ENCODE measurements at places on chromosomes 16 and 17.

DNA sequence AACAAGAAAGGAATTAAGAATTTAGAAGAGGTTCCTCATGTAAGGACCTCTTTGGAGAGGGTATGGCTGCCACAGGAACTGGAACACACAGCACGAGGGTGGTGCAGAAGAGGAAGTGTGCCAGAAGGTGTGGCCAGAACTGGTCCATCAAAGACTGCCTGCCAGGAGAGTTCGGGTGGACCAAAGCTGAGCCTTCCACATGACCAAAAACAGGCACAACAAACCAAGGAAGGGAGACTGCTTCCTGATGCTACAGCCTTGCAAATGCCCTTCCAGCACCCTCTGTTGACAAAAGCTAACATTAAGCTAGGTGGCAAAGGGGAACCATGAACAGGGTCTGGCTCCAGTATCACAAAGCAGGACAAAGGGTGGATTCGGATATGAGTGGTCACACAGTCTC is 125.8 kb upstream of the TMEM97 start:
- peak; percentile 37 for DNase-seq

DNA sequence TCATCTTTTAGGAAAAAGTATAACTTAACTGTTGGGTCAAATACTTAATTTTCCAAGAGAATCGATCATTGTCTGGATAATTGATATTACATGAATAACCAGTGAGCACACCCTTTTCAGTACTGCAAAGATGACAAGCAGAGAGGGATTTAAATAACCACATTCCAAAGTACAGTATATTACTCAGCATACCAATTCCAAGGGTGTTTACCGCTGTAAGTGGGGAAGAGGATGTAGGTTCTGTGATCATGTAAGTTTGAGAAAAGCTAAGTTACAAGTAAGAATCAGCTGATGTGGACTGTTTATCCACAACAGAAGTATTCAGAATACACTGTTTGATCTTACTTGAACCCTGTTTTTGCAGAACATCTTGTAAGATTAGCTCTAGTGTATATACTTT is 6.1 kb downstream of the GDE1 start:
- no peak for DNase-seq

- no peak for DNase-seq
Measured at GRCh38 chr17:50103941-50104340, 8.8 kb downstream of the PDK2 start.

DNA sequence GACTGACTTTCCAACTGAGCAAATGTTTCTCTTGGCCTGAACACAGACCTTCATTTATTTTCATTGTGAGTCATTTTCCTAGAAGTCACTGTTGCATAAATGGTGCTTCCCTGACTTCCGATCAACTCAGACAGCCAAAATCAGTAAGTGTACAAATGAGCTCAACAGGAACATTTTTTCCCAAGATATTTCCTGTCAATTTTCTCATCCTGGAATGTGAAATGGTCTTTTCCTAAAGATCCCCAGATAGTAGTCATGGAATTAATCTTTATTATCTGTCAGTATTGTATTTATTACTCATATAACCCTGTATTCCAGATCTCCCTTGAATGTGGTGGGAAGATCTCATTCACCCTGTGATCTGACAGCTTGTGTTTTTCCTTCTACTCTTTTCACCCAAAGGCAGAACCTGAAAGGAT is 360.3 kb upstream of the KIF2B start:
- DNase-seq, result no peak

DNA sequence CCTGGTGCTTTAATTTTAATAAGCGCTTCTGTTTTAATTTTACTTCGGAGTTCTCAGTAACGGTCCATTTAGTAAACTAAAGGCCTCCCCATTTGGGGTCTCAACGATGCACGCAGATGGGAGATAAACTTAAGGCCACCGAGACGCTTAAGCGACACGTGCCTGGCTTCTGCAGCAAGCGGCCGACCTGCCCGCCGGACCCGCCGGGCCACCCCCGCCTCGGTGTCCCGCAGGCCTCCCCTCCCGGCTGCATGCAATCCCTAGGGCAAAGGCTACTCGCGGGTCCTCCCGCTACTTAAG is 592 bp downstream of the GCSH start:
- no peak for DNase-seq

DNA sequence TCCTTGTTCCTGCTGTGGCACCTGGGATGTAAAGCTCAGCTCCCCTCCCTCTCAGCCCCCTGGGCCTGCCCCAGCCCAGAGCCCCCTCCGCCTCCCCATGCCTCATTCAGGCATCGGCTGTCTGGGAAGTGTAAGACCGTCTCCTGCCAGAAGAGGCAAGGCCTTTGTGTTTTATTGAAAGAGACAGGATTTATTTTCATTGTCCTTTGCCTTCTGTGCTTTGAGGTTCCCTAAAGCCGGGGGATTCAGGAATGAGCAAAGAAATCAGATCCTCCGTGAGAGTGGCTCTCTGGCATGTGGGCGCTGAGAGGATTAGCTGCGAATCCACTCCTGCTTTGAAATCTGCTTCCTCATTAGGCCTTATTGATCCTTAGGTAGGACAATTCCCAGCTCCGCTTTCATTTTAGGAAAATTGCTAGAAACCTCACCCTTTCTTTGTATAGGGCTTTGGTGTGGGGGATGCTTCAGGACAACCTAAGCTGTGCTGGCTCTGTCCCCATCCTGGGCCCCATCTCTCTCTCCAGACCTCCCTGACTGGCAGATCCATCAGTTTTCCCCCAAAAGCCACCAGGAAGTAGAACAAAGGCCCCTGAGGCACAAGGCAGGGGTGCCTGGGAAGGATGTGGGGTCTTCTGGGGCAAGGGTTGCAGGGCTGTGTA is 211.5 kb upstream of the TNRC6C start:
- DNase-seq, result no peak

DNA sequence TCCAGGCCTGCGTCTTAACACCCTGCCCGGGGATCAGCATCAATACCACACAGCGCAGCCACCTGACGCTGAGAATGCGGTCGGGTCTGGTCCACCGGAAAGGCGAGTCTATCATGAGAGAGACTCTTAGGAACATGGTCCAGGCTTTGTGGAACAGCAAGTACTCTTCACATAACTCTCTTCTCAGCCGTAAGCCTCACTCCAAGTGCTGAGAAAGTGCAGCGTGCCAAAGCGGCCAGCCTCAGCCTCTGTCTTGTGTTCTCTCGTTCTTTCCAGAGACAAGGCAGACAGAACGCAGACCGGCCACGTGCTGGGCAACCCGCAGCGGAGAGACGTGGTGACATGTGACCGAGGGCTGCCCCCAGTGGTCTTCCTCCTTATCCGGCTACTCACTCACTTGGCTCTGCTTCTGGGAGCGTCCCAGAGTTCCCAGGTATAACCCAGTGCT is 34.4 kb upstream of the ENDOV start:
- DNase-seq, result no peak

- DNase-seq, result no peak
Measured at GRCh38 chr17:27780092-27780827, 20.1 kb downstream of the NOS2 start.

DNA sequence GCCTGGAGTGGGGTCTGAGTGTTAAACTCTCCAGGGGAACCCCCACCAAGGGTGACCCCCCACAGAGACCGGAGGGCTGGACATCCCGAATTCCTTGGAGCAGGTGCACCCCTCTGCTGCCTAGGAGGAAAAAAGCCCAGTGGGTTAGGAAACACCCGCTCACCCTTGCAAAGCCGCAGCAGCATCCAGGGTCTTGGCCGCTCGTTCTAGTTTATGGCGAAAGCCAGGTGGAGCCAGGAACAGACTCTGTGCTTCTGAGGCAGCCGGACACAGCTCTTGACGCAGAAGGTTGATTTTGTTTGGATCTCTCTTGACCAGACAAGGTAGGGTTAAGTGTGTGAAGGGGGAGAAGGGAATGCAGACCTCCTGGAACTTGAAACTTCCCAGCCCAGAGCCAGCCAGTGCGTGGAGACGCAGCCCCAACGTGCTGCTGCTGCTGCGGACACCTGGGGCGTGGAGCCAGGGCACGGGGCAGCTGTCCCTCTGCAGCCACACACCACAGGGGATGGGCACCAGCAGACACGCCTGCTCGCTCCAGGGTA is 154.5 kb downstream of the LAT start:
- no peak for DNase-seq

DNA sequence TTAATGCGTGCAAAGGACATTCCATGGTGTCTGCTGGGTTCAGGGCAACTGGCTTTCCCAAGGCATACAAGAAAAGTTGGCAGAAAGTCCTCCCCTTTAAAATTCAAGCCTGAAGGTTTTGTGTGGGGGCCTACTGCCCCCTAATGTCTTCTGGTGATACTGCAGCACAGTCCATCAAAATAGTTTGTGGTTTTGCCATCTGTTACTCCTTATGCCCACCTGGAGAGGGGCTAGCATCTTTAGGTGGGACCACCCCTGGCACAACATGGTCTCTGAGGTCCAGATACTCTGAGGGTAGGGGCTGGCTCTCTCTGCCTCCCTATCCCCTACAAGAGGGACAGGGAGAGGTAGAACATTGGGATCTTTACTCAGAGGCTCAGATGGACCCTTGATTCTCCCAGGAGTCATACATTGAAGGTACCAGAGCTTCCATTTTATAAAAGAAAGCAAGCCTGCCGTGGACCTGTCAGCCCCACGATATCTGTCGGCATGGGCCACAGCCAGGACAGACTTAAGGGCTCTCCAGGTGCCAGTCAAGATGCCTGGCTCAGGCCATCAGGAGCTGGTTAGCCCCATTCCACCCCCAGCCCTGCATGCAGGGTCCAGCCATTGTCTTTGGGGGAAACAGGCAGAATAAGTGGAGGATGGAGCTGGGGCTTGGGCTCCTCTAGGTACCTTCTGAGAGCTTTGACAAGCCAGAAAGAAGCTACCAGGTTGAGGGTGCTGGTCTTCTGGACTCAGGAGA is 6.3 kb downstream of the ESRP2 start:
- peak; percentile 70 for DNase-seq

GRCh38 chr17:72386619-72387237 is 265.9 kb downstream of the SOX9 start:
- DNase-seq, result no peak

DNA sequence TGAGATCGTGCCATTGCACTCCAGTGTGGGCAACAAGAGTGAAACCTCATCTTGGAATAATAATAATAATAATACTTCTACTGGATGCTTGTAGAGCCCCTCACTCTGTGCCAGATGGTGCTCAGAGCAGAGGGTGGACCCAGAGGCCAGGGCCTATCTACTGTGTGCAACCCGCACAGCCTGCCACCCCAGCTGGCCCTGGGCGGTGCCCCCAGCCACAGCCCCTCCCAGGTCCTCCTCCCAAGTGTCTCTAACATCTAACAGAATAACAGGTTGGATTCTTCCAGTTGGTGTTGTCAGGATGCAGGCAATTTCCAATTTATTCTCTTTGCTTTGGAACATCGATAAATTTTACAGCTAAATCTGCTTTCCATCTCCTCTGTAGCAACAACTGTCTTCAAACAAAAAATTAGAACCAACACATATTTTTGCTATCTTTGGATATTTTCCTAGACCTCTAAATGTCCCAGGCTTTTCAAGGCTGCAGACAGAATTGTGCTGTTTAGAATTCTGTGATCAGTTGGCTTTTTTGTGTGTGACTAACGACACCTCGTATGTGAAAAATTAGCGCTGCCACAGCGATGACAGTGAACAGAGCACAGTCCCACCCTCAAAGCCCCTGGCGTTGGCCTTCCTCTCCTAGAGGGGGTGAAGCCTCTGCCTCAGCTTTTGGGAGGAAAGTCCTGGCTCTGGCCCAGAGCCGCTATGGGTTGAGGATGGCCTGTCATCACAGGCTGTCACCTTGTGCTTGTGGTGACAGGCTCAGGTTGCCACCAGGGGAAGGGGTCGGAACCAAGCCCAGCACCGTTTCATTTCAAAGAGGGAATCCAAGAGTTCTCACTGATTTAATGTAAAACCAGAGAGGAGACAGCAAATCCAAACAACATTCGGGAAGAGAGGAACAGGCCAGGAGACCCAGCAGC is 7.6 kb upstream of the EVPL start:
- no peak for DNase-seq

Data from SK-MEL-5 (cell line).